Activated T-helper 17 cell treated with anti-CD3 and anti-CD28 coated beads, Interleukin-2, amount 50 U/mL, for 72 hours (primary cell): ENCODE measurements at places on chromosomes 6 and 20. TPM values are rescaled to one million over a fixed set of nuclear protein-coding genes. Genes with fewer than 3 reads are reported as not detected.

DNA sequence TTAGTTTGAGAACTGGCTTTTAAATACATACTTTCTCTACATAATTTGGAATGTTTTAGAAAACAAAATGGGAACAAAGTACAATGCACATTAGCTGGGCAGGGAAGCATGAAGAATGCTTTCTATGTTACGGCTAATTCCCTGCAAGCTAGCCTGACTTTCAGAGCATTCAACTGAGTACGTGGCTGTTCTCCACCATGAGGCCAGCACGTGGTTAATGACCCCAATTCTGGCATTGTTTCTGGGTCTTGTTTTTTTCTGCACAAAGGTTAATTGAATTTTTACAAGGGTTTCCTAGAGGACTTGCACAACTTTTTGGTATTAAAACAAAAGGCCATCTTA is 208.6 kb upstream of the AGPAT4 start:
- no peak for ATAC-seq

DNA sequence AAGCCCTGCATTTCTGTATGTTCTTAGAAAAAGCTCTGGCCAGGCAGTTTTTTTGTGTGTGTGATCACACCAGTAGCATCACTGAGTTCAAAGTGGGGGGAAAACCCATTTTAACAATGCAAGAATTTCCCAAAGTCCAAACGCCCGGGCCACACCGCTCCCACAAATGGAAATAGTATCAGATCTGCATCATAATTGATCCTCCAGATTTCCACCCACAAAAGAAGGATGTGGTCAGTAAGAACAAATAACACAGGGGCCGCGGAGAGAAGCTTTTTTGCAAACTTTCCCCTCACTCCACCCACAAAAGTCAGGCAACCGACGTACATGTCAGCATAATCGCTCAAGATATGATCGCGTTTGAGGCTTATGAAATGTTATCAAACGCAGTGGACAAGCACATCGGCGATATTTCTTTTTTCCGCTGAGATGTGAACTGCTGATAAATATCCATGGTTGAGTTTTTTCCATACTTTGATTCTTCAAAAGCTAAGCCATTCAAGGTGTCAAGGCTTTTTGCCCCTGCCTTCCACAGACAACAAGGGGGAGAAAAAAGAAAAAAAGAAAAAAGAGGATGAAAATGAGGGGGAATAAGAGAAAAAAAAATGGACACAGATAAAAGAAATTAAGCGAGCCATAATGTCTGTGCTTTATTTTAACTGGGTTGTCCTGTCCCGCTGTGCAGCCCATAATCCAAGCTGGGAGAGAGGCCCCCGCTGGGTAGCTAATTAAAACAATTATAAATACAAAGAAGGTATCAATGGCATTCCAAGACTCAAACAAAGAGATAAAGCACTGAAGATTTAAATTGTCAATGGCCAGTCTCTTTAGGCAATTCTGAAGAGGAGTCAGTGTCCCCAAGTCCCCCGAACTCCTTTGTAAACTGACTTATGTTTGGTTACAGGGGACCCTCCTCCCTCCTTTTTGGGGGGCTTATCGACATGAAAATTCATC is 143.5 kb downstream of the ZFP64 start:
- ATAC-seq: peak; percentile 90

SEL1L2 gene
- total RNA-seq: not detected

- no peak for ATAC-seq
Measured at GRCh38 chr20:59571151-59571550, 33.2 kb upstream of the PHACTR3 start.

GRCh38 chr20:36491901-36492617 is 49.3 kb upstream of the MYL9 start:
- ATAC-seq: peak; percentile 93

DNA sequence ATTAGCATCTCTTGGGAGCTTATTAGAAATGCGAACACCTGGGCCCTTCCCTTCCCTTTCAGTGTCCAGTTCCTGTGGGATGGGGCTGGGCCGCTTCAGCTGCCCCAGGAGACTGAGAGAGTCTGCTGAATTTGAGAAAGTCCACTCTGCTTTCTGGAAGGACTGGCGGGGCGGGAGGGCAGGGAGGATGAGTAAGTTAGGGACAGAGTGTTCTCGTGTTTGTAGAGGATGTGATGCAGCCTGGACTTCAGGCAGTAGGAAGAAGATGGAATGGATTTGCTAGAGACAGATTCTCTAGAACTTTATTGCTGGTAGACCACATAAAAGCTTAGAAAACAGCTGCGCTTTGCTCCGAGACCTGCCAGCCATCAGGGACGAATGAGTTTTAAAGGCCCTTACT is 1.1 kb upstream of the TULP4 start:
- no peak for ATAC-seq

- ATAC-seq: peak; percentile 13
Measured at GRCh38 chr20:62925420-62926228, 681 bp downstream of the DIDO1 start.

DNA sequence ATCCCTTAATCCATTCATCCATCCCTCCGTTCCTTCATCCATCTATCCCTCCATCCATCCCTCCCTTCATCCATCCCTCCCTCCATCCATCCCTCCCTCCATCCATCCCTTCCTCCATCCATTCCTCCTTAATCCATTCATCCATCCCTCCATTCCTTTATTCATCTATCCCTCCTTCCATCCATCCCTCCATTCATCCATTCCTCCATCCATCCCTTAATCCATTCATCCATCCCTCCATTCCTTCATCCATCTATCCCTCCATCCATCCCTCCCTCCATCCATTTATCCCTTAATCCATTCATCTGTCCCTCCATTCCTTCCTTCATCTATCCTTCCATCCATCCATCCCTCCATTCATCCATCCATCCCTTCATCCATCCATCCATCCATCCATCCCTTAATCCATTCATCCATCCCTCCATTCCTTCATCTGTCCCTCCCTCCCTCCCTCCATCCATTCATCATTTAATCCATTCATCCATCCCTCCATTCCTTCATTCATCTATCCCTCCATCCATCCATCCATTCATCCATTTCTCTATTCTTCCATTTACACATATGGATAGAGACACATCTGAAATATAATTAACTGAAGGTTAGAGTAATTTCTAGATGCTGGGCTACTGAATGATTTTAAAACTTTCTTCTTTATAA is 100.9 kb downstream of the TSHZ2 start:
- no peak for ATAC-seq

FAM83D gene
- total RNA-seq: 15.9 TPM

GRCh38 chr6:136646377-136646776 is 96.2 kb upstream of the MAP7 start:
- no peak for ATAC-seq

- ATAC-seq: no peak
Measured at GRCh38 chr20:35833241-35833640, 61.4 kb downstream of the PHF20 start.

GRCh38 chr20:52596256-52596655 is 375.9 kb upstream of the TSHZ2 start:
- no peak for ATAC-seq

GRCh38 chr20:20780127-20780824 is 67.8 kb upstream of the RALGAPA2 start:
- no peak for ATAC-seq

DNA sequence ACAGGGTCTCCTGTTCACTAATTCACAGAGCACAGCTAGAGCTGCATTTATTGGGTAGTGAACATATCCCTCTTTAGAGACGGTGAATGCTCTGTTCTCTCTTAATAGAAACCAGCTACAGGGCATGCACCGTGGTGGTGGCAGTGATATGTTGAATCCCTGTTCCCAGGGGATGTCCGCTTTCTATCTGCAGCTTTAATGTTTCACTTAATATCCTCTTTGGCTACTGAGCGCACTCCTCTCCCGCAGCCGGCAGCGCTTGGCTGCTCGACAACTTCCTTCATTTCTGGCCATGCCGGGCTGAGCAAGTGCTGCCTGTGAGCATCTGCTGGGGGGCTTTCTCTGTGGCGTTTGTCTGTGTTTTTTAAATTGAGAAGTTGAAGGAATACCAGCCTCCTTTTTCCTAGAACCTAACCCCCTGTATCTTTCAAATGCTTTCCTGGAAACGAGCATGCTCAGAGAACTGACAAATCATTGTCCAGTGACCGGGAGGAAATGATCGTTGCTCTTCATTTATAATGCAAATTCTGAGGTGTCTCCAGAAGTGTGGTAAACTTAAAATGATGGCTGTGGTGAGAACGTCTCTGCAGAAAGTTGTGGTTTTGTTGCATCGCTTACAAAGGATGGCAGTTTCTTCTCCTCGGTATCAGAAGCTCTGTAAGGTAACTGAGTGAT is 297.9 kb downstream of the UTRN start:
- peak; percentile 95 for ATAC-seq

DNA sequence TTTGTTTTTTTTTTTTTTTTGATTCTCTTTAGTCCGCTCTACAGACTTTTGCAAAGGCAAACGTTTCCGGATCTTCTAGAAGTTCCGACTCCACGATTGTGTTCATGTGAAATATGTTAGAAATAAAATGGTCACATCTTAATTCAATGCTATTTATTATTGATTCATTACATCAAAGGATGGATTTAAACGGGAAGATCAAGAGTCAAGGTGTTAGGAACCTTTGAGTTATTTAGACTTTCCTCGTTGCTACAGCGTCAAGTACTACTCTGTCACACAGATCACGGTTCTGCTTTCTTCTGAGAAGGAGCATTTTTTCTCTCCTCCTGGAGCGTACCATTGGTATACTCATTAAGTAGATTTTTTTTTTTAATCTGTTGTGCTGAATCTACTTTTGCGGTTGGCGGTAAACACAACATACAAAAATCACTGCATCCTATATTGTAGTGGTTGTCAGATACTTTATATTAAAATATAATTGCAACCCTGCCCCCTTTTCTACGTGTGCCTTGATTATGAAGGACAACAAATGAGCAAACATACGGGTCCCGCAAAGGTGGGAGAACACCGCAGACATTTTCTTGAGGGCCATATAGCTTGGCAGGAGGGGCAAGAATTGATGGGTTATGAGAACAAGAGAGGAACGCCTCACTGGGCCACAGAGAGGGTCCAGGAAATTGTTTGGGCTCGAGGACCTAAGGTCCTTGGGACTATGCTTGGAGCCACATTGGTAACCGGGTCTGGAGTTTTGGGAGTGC is 17.5 kb downstream of the HMGN4 start:
- no peak for ATAC-seq

- ATAC-seq: no peak
Measured at GRCh38 chr6:69220375-69220774, 576.4 kb downstream of the LMBRD1 start.

SLC35D3 gene
- total RNA-seq: not detected

PDE10A gene
- total RNA-seq: not detected

DNA sequence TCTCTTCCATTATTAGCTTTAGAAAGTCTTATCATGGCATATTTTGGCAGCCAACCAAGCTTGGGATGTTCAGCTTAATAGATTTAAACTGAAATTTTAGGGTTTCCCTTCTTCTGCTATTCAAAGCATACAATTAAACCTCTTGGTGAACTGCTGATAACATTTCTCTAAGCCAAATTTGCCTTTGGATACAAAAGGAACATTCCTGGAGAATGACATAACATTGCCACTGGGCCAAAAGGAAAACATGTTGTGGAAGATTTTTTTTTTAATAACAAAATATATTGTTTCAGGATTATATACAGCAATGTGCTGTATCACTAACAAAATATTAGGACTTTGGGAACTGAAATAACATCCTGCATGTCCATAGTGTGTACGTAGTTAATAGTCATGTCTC is 215.1 kb upstream of the TBX18 start:
- ATAC-seq: no peak

- ATAC-seq: no peak
Measured at GRCh38 chr6:142458836-142459235, 157.0 kb downstream of the ADGRG6 start.
